ENCODE measurements at places on chromosomes 3 and 15.

GRCh38 chr3:120449251-120449650 lies 1.5 kb downstream of the FSTL1 start:
- no peak for DNase-seq

- DNase-seq: no peak
Measured at GRCh38 chr3:122618614-122619013, 41.2 kb downstream of the PARP15 start.

GRCh38 chr15:36359286-36359685 lies 220.1 kb upstream of the CDIN1 start:
- no peak for DNase-seq

DNA sequence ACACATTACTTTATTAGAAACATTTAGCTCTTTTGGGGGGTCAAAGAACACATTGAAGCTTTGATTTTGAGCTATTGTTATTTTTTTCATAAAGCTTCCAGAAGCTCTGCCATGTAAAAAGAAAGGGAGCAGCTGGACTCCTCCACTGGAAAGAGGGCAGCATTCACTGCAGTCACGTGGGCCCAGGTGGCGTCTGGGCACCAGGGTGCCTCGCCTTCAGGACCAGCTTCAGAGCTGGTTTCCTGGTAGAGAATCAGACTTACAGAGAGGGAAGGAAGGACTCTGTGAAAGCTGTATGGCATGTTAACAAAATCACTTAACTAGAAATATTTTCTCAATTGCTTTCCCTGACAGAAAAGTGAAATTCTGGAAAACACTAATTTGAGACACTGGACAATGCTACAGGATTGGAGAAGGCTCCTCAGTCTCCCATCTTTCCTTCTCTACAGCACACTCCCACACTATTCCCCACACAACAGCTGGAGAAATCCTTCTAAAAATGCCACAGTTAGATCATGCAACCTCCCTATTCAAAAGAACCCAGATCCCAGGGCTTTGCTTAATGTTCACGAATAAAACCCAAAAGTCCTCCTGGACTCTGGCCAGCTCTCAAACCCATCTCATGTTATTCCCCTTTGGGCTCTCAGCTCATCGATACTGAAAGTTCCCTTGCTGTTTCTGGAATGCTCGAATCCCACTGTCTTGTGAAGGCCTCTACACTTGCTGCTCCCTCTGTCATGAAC lies 83.2 kb downstream of the NFKBIZ start:
- DNase-seq: peak; percentile 1

DNA sequence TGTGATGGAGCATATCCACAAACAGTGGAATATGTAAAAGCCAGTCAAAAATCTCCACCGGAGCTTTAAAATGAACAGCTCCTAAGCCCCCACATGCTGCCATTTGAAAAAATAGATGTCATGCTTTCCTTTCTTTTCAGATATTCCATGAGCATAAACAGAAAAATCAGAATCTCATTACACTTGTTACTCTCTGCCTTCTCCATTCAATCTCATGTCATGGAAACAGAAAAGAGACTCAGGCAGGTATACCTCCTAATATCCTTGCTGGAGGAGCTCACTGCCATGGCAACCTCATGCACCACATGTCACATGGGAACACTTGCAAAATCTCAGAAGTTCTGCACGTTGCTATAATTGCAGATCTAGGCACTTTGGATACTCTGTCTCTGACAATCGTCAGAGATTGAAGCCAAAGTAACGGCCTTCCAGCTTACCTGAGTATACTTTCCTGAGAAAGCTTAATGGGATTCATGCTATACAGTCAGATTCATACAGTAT lies 317.0 kb upstream of the ADAMTS9 start:
- no peak for DNase-seq

- DNase-seq: no peak
Measured at GRCh38 chr3:196181127-196181546, 30.1 kb downstream of the ZDHHC19 start.

GRCh38 chr15:76401285-76401684 lies 64.7 kb downstream of the ISL2 start:
- DNase-seq: no peak

- DNase-seq: no peak
Measured at GRCh38 chr15:82080774-82081173, 35.0 kb upstream of the MEX3B start.

GRCh38 chr3:36919439-36920160 lies 25.3 kb downstream of the TRANK1 start:
- no peak for DNase-seq

- DNase-seq: no peak
Measured at GRCh38 chr3:51940648-51941462, 849 bp downstream of the RRP9 start.

DNA sequence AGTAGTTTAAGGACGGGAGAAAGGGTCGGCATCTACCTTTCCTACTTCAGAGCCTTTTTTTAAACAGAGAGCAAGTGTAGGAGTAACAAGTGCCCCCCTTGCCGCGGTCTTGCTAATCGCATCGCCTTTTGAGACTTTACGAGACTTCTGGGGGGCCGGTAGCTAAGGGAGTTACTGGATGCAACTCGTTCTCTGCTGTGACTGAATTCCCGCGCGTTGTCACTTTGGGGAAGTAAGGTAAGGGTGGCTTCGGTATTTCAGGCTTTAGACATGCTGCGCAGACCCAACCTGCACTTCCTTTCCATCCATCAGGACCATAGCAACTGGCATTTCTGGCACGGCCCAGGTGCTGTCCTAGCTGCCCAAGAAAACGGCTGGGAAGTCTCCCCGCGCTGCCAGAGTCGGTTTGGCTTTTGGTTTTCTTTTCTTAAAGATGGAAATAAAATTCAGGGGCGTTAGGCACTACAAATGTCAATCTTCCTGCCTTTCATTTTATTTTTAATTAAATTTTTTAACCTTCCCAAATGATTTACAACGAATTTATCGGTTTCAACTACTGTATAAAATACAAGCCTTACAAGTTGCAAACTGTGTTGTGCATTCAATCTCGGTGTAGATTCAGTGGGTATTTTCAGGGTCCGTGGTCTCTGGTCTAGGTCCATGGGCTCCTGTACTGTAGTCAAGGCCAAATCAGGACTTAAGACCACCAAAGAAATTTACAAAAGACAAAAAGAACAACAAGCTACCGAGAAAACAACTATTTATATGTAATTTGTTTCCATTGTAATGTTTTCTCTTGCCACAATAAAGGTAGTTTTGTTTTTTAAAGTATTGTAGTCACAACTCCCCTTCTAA lies 3.5 kb downstream of the MECOM start:
- DNase-seq: no peak

DNA sequence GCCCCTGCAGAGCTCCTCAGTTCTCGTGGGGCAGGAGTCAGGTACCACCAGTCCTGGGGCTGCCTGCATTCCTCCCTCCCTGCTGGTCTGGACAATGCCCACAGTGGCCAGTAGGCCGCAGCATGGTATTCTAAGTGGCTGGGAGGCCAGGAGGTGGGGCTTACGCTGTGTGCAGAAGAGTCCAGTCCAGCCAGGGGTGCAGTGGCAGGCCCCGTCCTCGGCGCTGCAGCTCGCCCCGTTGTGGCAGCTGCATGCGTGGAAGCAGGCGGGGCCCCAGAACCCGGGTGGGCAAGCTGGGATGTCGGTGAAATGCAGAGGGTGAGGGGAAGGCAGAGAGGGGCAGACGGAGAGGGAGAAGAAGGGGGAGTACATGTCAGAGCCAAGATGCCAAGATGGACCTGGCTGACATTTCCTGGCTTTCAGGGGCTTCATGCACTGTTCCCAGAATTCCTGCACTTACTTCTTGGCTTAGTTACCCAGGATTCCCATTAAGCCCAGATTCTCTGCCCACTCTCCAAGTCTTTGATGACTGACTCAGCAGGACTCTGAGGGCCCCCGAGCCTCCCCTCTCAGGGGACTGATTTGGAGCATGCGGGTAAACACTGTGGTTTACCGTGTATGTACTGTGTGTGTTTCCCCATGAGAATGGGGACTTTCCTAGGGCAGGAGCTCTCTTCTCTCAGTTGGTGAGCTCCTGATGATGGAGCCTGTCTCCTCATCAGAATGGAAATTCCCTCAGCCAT lies 47.5 kb downstream of the RAB11A start:
- peak; percentile 91 for DNase-seq

DNA sequence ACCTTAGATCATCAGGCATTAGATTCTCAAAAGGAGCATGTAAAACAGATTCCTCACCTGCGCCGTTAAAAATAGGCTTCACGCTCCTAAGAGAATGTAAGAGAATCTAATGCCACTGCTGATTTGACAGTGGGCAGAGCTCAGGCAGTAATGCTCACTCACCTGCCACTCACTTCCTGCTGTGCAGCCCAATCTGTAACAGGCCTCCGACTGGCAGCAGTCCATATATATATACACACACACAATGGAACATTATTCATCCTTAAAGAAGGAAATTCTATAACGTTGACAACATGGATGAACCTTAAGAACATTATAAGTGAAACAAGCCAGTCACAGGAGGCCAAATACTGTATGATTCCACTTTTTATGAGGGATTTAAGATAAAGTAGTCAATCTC lies 24.5 kb downstream of the ZNF148 start:
- no peak for DNase-seq

- no peak for DNase-seq
Measured at GRCh38 chr3:23916152-23916885, 471 bp downstream of the NKIRAS1 start.

DNA sequence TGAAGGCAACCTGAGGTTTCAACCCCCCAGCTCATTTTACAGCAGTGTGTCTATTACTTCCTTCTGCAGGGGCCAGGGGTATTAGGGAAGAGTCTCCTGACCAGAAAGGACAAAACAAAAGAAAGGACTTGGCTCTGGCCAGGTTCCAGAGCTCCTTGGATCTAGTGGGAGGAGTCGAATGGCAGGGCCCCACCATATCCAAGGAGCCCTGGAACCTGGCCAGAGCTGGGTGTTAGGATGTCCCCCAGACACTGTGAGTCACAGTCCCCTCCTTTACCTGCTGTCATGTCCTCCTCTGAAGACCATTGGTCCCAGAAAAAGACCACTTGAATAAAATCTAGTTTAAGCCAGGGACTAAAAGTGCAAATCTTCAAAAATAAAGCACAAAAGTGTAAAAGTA lies 113.2 kb downstream of the EEFSEC start:
- no peak for DNase-seq

DNA sequence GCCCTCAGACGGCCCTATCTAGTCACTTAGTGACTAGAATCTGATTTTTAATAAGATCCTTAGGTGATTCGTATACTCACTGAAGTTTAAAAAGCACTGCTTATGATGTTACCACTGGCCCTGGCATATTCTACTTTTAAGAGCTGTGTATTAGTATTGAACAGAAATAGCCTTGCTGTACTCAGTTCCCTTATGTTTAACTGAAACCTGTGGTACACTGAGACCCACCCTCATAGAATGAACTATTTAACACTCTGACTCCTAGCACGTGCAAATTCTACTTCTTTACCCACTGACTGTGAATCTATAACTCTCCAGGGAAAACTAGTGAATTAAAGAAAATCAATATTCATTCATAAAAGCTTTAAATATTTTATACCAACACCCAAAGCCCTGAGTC lies 108.9 kb downstream of the CCNL1 start:
- DNase-seq: no peak

DNA sequence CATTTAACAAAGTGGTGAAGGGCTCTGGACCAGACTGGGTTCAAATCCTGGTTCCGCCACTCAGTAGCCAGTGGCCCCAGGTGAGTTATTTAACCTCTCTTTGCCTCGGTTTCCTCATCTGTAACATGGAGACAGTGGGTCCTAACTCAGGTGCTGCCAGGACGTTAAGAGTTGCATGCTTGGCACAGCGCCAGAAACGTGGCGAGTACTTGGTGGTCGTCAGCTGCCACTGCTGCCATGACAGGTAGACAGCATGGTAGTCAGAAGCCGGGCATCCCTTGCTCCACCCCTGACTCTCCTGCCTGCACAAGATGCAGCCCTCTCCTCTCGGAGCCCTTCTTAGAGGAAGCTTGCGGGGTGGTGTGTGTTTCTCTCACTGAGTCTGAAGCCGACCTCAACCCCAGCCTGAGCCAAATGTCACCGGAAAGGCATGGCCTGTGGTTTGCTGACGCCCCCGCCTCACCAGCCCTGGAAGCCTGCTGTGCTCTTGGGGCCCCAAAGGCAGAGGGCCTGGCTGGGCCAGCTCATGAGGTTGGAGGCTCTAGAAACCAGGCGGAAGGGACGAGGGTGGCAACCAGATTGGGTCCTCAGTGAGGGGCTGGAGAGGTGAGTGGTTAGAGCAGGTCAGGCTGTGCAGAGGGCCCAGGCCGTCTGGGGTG lies 160.8 kb upstream of the TLE3 start:
- DNase-seq: no peak

DNA sequence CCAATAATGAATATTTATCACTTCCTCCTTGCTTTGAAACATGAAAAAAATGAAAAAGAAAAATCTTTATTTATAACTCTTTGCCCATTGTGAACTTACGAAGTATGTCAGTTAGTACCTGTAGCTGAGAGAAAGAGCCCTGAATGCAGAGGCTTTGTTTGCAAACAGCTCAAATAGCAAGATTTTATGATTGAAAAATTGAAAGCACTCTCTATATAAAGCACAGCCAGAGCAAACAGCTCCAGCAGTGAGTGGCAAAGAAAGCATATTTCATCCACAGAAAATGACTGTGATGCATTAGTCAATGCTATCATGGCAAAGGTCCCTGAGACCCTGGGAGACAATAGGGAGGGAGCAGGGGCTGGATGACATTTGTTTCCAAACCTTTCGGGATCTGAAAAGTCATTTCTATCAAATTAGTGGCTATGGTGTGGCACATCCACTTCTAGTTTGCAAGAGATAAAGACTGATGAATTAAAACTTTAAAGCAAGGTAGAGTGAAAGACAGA lies 576.1 kb downstream of the OTOL1 start:
- DNase-seq: no peak

DNA sequence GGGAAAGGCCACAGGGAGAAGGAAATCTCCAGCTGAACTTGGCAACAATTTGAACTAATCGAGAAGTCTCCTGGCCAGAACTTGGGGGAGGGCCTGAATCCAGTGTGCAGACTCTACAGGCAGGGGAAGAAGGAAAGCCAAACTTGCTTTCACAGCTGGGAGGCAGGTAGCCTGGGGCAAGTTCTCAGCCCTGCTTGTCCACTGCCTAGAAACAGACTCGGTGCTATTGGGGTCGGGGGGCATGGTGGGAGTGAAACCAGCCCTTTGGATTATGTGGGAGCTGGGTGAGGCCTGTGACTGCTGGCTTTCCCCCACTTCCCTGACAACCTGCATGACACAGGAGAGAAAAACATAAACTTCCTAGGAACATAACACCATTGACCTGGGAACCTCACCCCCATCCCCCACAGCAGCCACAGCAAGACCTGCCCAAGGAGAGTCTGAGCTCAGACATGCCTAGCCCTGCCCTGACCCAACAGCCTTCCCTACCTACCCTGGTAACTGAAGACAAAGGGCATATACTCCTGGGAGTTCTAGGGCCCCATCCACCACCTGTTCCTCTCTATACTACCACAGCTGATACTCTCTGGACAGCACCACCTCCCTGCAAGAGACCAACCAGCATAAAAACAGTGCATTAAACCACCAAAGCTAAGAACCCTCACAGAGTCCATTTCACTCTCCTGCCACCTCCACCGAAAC lies 103.7 kb upstream of the MNS1 start:
- no peak for DNase-seq

Measured in SHP77 (cell line).